Muscle of back (tissue), 13 donors: ENCODE measurements at places on chromosomes 4 and X. TPM values are rescaled to one million over a fixed set of nuclear protein-coding genes. Genes with fewer than 3 reads are reported as not detected.

ETDA gene
- not detected for polyA plus RNA-seq

ENPP6 gene
- polyA plus RNA-seq: 15.2 TPM

INPP4B gene
- polyA plus RNA-seq: 24.9 TPM

ASB12 gene
- polyA plus RNA-seq: 10.2 TPM

AGTR2 gene
- 20.3 TPM for polyA plus RNA-seq

TRPC3 gene
- polyA plus RNA-seq: 0.84 TPM

COL25A1 gene
- 4.3 TPM for polyA plus RNA-seq

ESX1 gene
- 0.08 TPM for polyA plus RNA-seq

DNAAF6 gene
- polyA plus RNA-seq: not detected

NDST3 gene
- not detected for polyA plus RNA-seq

PJA1 gene
- polyA plus RNA-seq: 80.5 TPM

NIPAL1 gene
- polyA plus RNA-seq: 4.4 TPM

TLL1 gene
- 2.3 TPM for polyA plus RNA-seq

KLHL13 gene
- polyA plus RNA-seq: 71.5 TPM

FHDC1 gene
- polyA plus RNA-seq: 6.3 TPM

PABPC1L2A gene
- not detected for polyA plus RNA-seq

TRIM2 gene
- polyA plus RNA-seq: 19.5 TPM

RENBP gene
- 2.5 TPM for polyA plus RNA-seq

NSDHL gene
- 11.4 TPM for polyA plus RNA-seq

NOX1 gene
- 0.34 TPM for polyA plus RNA-seq

ADAM29 gene
- polyA plus RNA-seq: not detected

CYLC1 gene
- not detected for polyA plus RNA-seq

SLC10A4 gene
- polyA plus RNA-seq: 0.70 TPM

CORIN gene
- 2.2 TPM for polyA plus RNA-seq

FAAH2 gene
- 0.71 TPM for polyA plus RNA-seq

MAGEA10 gene
- polyA plus RNA-seq: not detected

RHOXF2 gene
- not detected for polyA plus RNA-seq

DKK2 gene
- 19.6 TPM for polyA plus RNA-seq

HSFX3 gene
- 0.69 TPM for polyA plus RNA-seq

ARAP2 gene
- 2.1 TPM for polyA plus RNA-seq

ACE2 gene
- not detected for polyA plus RNA-seq

PDGFC gene
- polyA plus RNA-seq: 31.0 TPM

NEUROG2 gene
- not detected for polyA plus RNA-seq

BEND2 gene
- 0.03 TPM for polyA plus RNA-seq
